Erythroblast (primary cell): ENCODE measurements at places on chromosomes 16 and 17.
A peak's percentile ranks its signal among the peaks of the same experiment; 100 is the strongest.

DNA sequence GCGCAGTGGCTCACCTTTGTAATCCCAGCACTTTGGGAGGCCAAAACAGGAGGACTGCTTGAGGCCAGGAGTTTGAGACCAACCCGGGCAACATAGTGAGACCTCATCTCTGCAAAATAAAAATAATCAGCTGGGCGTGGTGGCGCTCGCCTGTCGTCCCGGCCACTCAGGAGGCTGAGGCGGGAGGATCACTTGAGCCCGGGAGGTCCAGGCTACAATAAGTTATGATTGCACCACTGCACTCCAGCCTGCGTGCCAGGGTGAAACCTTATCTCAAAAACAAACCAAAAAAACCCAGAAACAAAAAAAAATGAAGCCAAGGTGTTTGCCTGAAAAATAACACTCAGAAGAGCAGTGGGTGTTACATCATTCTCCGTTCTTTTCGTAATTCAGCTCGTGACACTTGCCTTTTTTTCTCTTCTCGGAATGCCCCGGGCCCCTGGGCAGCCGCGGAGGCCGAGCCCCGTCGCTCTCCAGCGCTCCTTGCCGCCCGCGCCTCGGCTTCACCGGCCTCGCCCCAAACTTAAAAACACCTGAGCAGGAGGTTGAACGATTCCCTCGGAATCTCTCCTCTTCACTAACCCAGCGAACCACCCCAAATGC lies 17.0 kb downstream of the PRCD start:
- peak; percentile 74 for DNase-seq

GRCh38 chr17:6048486-6048885 lies 21.7 kb upstream of the WSCD1 start:
- DNase-seq: no peak

GRCh38 chr17:29054835-29055234 lies 11.9 kb downstream of the PIPOX start:
- no peak for DNase-seq

- DNase-seq: no peak
Observed at GRCh38 chr17:58252141-58252540, 13.8 kb downstream of the LPO start.

DNA sequence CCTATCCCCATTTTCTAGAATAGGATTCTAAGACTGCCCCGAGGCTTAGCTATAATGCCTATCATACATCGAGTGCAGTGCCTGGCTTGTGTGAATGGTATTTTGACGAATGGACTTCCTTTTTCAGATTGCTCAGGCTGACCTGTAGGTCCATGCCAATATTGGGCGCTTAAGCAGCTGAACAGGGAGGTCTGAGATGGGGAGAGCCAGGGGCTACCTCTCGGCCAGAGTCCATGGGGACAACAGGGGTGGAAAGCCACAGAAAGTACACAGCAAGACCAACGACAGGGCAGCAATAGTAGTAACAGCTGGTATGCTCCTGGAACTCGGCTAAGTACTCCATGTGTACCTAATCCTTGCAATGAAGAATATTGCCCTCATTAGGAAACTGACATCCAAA lies 91.7 kb upstream of the WSCD1 start:
- no peak for DNase-seq
